Right lobe of liver (tissue), 6 donors: ENCODE measurements at places on chromosomes 2 and 18. TPM values are rescaled to one million over a fixed set of nuclear protein-coding genes. Genes with fewer than 3 reads are reported as not detected.

Gene NDUFS1
- total RNA-seq = 89.6 TPM

GRCh38 chr2:26459991-26460612 is 17.8 kb downstream of the OTOF start:
- H3K4me1 ChIP-seq = no peaks in the 10 kb centered on the region
- no peak overlapping the region for H3K27ac ChIP-seq
- peak; percentile 33 for DNase-seq
- no peak overlapping the region for H3K4me3 ChIP-seq

Gene PAX3
- not detected for total RNA-seq

Gene RAMP1
- 10.1 TPM for total RNA-seq

- peak overlapping the region; percentile 85 for H3K27ac ChIP-seq
- peaks cover 31% of the 10 kb centered on the region for H3K4me1 ChIP-seq
- H3K27me3 ChIP-seq = no peaks in the 10 kb centered on the region
- no peaks in the 10 kb centered on the region for H3K36me3 ChIP-seq
- peak overlapping the region; percentile 49 for H3K4me3 ChIP-seq
Measured at GRCh38 chr2:156400706-156401678, 35.2 kb upstream of the GPD2 start.

Gene SERPINB5
- total RNA-seq = not detected

Gene THOC1
- total RNA-seq = 13.3 TPM

Gene IER3IP1
- total RNA-seq = 9.7 TPM

DNA sequence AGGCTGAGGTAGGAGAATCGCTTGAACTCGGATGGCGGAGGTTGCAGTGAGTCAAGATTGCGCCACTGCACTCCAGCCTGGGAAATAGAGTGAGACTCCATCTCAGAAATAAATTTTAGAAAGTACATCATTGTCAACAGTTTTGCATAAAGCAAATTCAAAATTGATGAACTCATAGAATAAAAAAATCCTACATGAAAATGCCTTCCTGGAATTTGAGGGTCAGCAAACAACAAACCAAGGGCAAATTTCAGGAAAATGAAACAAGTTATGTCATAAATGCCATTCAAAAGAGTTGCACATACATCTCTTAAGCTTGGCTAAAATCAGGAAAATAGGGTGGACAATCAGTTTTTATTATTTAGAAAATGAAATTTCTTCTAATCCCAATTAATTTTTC is 45.1 kb downstream of the COL5A2 start:
- H3K36me3 ChIP-seq = no peaks in the 10 kb centered on the region
- no peaks in the 10 kb centered on the region for H3K27me3 ChIP-seq
- no peaks in the 10 kb centered on the region for H3K4me1 ChIP-seq
- no peak overlapping the region for H3K4me3 ChIP-seq
- H3K27ac ChIP-seq = no peak overlapping the region

DNA sequence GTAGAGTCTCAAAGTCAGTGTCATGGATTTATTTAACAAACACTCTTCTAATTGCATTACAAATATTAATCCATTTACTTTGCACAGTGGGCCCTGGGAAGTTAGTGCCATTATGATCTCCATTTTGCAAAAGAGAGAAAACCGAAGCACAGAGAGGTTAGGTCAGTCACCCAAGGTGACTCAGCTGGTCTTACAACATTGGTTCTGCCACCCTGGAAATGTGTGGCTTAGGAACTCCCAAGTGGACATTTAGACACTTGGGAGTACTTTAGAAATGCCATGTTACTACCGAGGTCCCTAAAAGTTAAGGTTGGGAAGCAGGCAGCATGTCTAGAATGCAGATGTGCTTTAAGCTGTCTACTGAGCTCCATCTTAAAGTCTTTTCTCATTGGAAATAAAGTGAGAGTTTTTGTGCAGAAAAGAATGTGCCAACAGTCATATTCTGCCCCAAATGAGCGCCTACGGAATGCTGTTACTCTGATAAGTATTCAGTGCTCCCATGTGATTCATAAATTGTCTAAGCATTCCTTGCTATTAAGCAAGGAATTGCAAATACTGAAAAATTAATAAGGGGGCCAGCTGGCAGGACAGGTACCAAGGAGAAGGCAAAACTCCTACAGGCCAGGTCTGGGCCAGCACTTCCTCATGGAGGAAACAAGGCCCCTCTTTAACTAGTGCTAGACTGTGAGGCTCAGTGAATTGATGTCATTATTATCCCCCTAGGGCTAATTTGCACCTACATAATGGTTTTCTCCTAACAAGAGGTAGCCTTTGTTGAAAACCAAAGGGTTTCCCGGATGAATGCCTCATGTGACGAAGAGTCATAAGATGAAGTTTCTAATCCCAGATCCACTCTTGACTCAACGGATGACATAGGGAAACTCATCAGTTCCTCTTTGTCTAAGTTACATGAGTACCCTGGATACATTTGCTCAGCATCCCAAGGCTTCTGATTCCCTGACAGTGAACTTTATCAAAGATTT is 16.3 kb downstream of the NRP2 start:
- H3K4me3 ChIP-seq = no peak overlapping the region
- no peaks in the 10 kb centered on the region for H3K36me3 ChIP-seq
- no peaks in the 10 kb centered on the region for H3K4me1 ChIP-seq
- no peak for DNase-seq
- H3K27ac ChIP-seq = no peak overlapping the region

Gene GRP
- not detected for total RNA-seq

DNA sequence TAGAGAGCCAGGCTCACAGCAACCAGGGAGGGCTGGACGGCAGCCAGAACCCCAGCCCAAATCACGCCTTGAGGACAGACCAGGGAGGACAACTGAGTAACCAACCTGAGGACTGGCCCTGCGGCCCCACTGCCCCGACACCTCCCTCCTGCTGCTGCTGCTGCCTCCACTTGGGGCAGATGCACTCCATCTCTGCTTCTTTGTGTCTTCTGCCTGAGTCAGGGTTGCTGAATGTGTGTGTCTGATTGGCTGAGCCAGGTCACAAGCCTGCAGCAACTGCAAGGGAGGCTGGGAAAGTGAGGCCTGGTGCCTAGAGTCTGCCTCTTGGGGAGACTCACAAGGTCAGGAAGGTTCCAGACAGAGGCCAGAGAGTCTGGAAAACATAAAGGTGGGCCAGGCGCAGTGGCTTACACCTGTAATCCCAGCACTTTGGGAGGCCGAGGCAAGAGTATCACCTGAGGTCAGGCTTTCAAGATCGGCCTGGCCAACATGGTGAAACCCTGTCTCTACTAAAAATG is 83.4 kb downstream of the ZFP36L2 start:
- H3K27ac ChIP-seq = no peak overlapping the region
- no peaks in the 10 kb centered on the region for H3K4me1 ChIP-seq
- no peak overlapping the region for H3K4me3 ChIP-seq

DNA sequence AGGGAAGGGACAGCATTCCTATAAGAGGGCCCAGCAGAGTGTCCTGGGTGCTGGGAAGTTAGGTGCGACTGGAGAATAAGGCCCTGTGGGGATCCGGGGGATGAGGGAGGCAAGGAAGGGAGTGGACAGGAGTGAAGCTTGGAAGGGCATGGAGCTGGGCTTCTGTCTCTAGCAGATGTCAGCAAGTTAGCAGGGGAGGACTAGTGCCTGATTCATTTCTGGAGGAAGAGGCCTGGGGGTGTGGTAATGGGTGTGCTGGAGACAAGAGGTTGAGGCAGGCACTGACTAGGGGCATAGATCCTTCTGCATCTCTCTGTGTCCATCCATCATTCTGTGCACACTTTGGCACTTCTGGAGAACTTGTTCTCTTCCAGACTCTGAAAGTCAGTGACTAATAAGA is 134.7 kb downstream of the ACOXL start:
- no peak overlapping the region for H3K4me3 ChIP-seq
- H3K36me3 ChIP-seq = no peaks in the 10 kb centered on the region
- no peak overlapping the region for H3K27ac ChIP-seq
- H3K27me3 ChIP-seq = no peaks in the 10 kb centered on the region
- DNase-seq = no peak

GRCh38 chr2:239253701-239254436 is 147.0 kb downstream of the HDAC4 start:
- no peaks in the 10 kb centered on the region for H3K4me1 ChIP-seq
- DNase-seq = peak; percentile 27
- H3K36me3 ChIP-seq = no peaks in the 10 kb centered on the region
- H3K27ac ChIP-seq = no peak overlapping the region
- H3K4me3 ChIP-seq = no peak overlapping the region

GRCh38 chr18:62438402-62438801 is 84.4 kb upstream of the ZCCHC2 start:
- no peaks in the 10 kb centered on the region for H3K36me3 ChIP-seq
- H3K27ac ChIP-seq = peak overlapping the region; percentile 83
- H3K4me1 ChIP-seq = peaks cover 24% of the 10 kb centered on the region
- no peaks in the 10 kb centered on the region for H3K27me3 ChIP-seq

DNA sequence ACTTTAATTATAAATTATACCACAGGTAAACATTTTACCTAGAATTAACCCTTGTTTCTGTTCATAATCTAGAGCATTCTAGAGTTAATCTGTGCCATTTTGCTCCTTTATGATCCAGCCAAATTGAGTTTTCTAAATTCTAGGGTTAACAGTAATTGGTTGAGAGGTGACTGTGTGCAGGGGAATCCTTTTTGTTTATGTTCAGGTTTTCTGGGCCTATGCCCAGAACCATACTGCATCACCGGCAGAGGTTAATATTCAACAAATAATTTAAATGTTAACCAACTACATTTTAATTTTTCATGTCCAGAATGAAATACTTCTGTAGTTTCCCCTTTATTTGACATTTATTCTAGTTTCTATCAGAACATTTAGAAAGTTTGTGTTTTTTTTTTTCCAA is 32.3 kb downstream of the CARF start:
- no peak overlapping the region for H3K4me3 ChIP-seq
- no peak for DNase-seq
- no peak overlapping the region for H3K27ac ChIP-seq

DNA sequence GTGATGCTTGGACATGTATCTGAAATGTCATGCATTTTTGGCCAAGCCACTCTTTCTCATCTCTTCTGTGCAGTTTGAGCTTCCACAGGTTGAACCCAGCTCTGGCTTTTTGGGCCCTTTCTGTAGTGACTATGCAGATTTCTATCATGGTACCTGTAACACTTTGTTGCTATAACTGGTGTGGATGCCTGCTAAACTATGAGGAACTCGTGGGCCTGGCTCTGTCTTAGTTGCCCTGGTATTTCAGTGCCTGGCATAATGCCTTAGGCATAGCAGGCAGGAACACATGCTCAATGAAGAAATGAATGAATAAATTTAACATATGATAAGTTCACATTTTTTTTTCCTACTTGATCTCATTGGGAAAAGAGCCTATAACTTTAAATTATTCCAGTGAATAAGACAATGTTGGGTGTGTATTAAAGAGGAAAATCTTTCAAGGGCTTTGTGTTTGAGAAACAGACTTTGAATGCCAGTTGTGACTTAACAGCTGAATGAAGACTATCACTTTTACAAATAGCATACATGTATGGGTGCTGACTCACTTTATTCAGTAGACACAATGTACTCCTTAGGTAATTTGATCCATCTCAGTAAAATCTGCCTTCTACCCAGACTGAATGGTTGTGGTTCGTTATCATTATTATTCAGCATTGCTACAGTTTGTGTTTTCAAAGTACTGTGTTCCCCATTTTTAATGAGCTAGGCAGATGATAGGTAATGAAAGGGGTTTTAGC is 86.4 kb upstream of the MAP4K3 start:
- peaks cover 26% of the 10 kb centered on the region for H3K4me1 ChIP-seq
- no peaks in the 10 kb centered on the region for H3K36me3 ChIP-seq
- no peak for DNase-seq
- no peak overlapping the region for H3K27ac ChIP-seq

- no peak for DNase-seq
- H3K4me1 ChIP-seq = no peaks in the 10 kb centered on the region
- H3K27me3 ChIP-seq = no peaks in the 10 kb centered on the region
- peak overlapping the region; percentile 97 for H3K27ac ChIP-seq
Measured at GRCh38 chr2:23926290-23926749, 603 bp downstream of the ATAD2B start.

DNA sequence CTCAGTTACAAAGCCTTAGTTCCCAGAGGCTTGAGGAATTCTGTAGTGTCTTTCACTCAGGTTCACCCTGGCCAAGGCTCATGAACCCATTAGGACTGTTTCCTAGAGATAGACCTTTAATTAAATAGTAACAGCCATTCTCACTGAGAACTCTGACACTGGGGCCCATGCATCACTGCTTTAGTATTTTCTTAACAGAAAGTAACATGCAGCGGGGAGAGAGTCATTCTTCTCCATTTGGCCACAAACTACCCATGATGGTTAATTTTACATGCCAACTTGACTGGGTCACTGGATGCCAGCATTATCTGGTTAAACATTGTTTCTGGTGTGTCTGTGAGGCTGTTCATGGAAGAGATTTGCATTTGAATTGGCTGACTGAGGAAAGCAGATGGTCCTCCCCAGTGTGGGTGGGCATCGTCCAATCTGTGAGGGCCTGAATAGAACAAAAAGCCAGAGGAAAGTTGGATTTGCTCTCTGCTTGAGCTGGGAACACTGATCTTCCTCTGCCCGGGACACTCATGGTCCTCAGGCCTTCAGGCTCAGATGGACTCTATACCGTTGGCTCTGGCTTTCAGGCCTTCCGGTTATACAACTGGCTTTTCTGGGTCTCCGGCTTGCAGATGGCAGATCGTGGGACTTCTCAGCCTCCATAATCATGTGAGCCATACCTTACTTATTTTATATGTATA is 5.6 kb upstream of the CPLX4 start:
- H3K4me1 ChIP-seq = no peaks in the 10 kb centered on the region
- H3K27me3 ChIP-seq = no peaks in the 10 kb centered on the region
- H3K4me3 ChIP-seq = no peak overlapping the region
- DNase-seq = no peak
- peaks cover 7% of the 10 kb centered on the region for H3K36me3 ChIP-seq
- H3K27ac ChIP-seq = no peak overlapping the region

DNA sequence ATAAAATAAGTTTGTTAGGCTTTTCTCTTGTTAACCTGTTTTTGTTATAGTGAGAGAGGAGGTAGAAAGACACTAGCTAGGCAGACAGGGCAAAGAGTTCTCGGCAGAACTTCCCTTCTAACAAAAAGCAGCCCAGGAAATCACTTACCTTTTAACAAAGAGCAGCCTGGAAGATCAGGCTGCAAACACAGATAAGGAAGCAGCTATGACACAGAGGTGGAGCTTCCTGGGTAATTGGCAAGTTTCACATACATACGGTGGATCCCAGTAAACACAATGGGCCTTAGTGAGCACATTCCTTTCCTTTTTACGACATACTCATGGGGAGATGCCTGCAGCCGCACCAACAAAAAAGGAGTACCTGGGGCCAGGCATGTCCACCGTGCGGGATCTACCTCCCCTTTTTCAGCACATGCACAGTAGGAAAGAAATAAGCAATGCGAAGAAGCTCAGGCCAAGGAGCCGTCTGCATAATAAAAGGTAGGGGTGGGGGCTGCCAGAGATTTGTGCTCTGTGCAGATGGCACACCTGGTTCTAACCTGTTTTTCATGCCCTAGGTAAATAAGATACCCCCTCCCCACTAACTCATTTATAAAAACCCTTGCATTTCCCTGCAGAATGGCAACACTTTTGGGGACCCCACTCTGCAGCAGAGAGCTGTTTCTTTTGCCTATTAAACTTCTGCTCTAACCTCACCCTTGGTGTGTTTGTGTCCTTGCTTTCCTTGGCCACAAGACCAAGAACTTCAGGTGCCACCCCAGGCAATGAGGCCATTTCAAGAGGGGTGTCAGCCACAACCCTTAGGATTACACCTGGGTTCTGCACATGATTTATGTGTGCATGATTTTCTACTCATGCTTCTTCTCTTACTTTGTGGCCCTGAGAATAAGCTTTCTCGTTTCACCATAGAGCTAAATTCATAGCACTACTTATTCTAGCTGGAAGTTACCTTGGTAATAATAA is 26.5 kb downstream of the MDH1 start:
- no peak overlapping the region for H3K4me3 ChIP-seq
- H3K27me3 ChIP-seq = no peaks in the 10 kb centered on the region
- H3K27ac ChIP-seq = no peak overlapping the region
- DNase-seq = no peak
- H3K36me3 ChIP-seq = no peaks in the 10 kb centered on the region
